Smooth muscle cell of bladder (primary cell): ENCODE measurements at places on chromosomes 6 and 20. TPM values are rescaled to one million over a fixed set of nuclear protein-coding genes. Genes with fewer than 3 reads are reported as not detected.

The DXO gene
- total RNA-seq, result 11.4 and 12.5 TPM in 2 replicates

The SLC22A16 gene
- not detected in 2 replicates for total RNA-seq

The ANGPT4 gene
- total RNA-seq, result not detected in 2 replicates

The TP53TG5 gene
- under 0.01 TPM in 1 of 2 replicates, not detected in the other for total RNA-seq

The MICA gene
- total RNA-seq, result 76.7 and 80.9 TPM in 2 replicates

The HLA-DQB2 gene
- total RNA-seq, result not detected in 2 replicates

The MAS1 gene
- total RNA-seq, result under 0.01 and 0.09 TPM in 2 replicates

The ZSCAN31 gene
- 7.8 and 16.2 TPM in 2 replicates for total RNA-seq

The MSH5 gene
- 3.2 and 3.3 TPM in 2 replicates for total RNA-seq

The SLC39A7 gene
- 169 and 203 TPM in 2 replicates for total RNA-seq

The KIAA0408 gene
- 0.37 and 0.71 TPM in 2 replicates for total RNA-seq

The PHACTR3 gene
- total RNA-seq, result not detected in 2 replicates

The DDX39B gene
- total RNA-seq, result 317 and 461 TPM in 2 replicates

The C4B gene
- 5.5 and 9.3 TPM in 2 replicates for total RNA-seq

The PGBD1 gene
- total RNA-seq, result 2.7 and 3.3 TPM in 2 replicates

The CPXM1 gene
- 0.71 and 1.2 TPM in 2 replicates for total RNA-seq

The BICRAL gene
- 3.5 and 3.7 TPM in 2 replicates for total RNA-seq

The SLC13A3 gene
- total RNA-seq, result 2.7 and 4.9 TPM in 2 replicates

The SLC35D3 gene
- not detected in 2 replicates for total RNA-seq

The RIMS4 gene
- under 0.01 TPM in 1 of 2 replicates, not detected in the other for total RNA-seq

The KHDRBS2 gene
- total RNA-seq, result not detected in 2 replicates

The LY6G6F gene
- not detected in 2 replicates for total RNA-seq

The CDSN gene
- under 0.01 TPM in 1 of 2 replicates, not detected in the other for total RNA-seq

The MUC22 gene
- not detected in 2 replicates for total RNA-seq

The APOBEC2 gene
- total RNA-seq, result not detected in 2 replicates

The SENP6 gene
- total RNA-seq, result 54.0 and 59.0 TPM in 2 replicates

The LEMD2 gene
- 32.6 and 33.7 TPM in 2 replicates for total RNA-seq

The PNPLA1 gene
- under 0.01 TPM in 1 of 2 replicates, not detected in the other for total RNA-seq

The RIPOR3 gene
- 21.7 and 37.7 TPM in 2 replicates for total RNA-seq

The CALHM4 gene
- total RNA-seq, result not detected in 2 replicates

The ULBP2 gene
- 2.6 and 2.7 TPM in 2 replicates for total RNA-seq

The SERPINB1 gene
- 19.5 and 20.3 TPM in 2 replicates for total RNA-seq
